ENCODE measurements at places on chromosomes 5 and 9.

DNA sequence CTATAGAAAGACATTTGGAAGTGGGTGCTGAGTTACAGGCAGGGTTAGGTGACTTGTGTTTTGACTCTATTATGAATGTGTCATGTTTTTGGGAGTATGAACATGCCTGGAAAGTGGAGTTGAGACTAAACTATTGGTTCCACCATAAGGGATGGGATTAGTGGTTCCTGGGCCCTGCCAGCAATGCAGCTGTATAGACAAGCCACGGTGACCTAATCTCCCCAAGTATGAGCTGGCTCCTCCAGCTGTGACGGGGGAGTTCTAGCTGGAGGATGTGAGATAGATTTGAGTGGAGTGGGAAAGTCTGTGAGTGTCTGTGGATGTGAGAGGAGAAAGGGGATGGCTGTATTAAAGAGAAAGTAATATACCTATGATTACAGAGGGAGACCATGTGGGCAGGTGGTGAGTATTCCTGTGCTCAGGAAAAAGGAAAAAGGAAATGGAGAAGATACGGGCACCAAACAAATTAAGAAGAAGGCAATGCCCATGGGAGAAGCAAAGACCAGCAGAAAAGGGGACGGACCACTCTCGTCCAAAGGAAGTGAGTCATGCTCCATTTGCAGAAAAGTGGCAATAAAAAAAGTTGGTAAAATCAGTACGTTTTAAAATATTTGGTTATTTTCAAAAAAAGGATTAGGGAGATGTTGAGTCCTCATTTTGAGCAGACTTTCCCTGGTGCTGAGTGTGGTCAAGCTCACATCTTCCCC, 48.3 kb upstream of the ICE1 start:
- no peak for DNase-seq

- no peak for DNase-seq
Measured at GRCh38 chr5:120162321-120162720, 301.8 kb upstream of the PRR16 start.

GRCh38 chr5:154487541-154487940, 9.5 kb upstream of the HAND1 start:
- no peak for DNase-seq

DNA sequence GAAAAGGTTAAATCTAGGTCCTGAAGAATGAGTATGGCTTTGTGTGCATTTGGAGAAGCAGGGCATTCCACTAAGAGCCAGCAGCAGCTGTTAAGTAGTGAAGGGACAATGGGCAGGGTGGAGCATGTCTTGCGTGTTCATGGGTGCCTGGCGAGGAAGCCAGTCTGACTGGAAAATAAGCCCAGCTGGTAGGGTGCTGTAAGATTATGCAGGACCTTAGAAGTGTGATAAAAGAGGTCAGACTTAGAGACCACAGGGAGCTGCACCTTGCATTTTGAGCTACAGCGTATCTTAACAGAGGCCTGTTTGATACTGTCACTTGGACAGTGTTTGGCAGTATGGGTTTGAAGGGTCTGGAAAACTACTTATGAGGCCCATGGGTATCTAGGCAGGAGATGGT, 131.7 kb upstream of the ELL2 start:
- DNase-seq, result no peak

DNA sequence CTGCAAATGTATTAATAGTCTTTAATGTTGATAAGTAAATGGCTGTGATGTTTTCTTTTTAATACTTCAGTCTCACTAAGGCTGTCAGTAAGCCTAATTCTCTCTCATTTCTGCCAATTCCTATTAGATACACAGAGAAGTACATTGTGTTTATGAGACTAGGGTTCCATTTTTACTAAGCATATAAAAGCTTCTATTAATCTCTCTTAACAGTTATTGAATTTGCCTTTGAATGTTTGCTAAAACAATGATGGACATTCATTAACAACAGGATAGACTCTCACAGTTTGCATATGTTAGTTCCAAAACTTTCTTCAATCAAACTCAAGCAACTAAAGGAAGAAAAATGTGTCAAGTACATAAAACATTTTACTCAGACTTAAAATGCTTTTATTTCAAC, 659.3 kb downstream of the TLE1 start:
- DNase-seq, result no peak

- no peak for DNase-seq
Measured at GRCh38 chr5:106085556-106085955, 1585.2 kb downstream of the EFNA5 start.

DNA sequence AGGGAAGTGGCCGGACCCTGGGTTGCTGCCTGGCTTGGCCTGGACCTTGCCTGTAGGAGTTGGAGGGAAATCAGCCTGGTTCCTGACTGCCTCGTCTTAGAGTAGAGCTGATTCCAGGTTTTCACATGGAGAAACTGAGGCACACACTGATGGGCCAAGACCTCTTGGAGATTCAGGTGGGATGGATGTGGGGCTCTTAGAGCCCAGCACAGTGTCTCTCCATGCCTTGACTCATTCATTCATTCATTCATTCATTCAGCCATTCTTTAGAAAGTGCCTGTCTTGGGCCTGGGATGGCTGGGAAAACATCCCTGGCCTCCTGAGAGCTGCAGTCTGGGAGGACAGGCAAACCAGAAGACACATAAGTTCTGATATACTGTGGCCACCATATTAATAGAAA, 2.2 kb downstream of the LRRC8A start:
- no peak for DNase-seq

DNA sequence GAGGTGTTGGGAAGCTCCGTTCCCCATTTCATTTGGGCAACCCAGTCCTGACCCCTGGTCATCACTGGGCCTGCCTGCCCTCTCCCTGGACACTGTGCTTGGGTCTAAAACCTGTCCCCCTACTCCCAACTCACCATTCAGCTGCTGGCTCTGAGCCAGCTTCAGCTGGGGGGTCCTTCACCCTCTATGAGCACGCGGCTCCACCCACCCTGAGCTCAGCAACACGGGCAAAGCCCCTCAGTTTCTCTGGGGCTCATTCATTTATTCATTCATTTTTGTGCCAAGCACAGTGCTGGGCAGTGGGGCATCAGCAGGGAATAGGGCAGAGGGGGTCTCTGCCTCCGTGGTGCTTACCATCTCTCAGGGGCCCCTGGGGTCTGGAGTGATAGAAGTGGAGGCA, 199.8 kb upstream of the MVB12B start:
- no peak for DNase-seq

GRCh38 chr9:135093911-135094584, 6.6 kb downstream of the OLFM1 start:
- DNase-seq, result no peak

GRCh38 chr5:126680191-126680817, 79.6 kb downstream of the PHAX start:
- DNase-seq, result no peak

DNA sequence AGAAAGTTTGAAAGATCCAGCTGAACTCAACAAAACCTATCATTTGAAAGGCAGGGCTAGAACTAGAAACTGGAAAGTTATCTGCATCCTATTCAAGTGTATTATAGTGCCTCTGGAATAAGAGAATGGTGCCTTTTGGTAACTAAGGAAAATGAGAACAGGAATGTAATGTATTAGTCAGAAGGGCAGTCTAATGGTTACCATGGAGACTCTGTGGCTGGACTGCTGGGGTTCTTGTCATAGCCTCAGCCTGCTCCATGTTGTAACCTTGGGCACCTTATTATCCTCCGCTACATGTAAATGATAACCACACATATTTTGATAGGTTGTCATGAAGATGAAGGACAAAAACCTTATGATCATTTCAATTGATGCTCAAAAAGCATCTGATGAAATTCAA, 24.6 kb upstream of the IFNB1 start:
- DNase-seq, result no peak

- DNase-seq, result no peak
Measured at GRCh38 chr9:14911046-14911445, 818 bp upstream of the FREM1 start.

- peak; percentile 67 for DNase-seq
Measured at GRCh38 chr5:179793468-179794139, at the start of gene LTC4S. Gene LTC4S, plus strand, starts transcription at chr5:179793986. Its CDS starts 95 bp downstream, at chr5:179794081.

GRCh38 chr5:63439537-63439936, 522.7 kb downstream of the HTR1A start:
- no peak for DNase-seq

DNA sequence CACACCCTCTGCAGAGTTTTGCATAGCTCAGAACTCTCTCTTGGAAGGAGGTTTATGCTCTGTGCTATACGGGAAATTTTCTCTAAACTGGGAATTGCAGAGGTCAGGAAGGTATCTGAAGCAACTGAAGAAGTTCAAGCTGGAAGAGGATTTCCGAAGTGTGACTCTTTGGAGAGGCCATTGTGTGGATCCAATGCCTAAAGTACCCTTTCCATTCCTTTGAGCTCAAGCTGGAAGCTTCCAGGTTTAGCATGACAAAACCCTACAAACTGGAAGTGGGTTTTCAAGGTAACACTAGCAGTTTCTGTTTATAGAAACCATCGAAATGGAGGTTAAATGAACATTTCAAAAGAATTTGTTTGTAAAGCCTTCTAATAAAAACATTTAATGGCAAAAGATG, 187.1 kb downstream of the CFAP90 start:
- no peak for DNase-seq

DNA sequence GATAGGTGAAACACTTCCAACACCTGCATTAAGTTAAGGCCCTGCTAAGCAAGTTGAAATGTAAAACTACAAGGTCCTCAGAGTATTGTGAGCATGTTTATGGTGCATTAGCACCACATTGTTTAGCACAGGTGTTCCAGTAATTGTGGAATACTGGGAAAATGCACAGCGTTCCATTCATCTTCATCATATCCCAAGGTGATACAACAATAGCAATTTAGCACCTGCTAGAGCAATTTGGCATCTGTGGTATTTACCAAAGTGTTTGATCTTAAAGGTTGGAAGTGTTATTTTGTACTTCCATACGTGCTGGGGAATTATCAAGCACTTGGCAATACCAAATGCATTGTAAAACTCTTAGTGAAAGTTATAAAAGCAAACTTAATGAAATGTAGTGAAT, 266.8 kb downstream of the CYLC2 start:
- no peak for DNase-seq

GRCh38 chr9:134293611-134294152, 32.6 kb upstream of the RXRA start:
- DNase-seq, result no peak

DNA sequence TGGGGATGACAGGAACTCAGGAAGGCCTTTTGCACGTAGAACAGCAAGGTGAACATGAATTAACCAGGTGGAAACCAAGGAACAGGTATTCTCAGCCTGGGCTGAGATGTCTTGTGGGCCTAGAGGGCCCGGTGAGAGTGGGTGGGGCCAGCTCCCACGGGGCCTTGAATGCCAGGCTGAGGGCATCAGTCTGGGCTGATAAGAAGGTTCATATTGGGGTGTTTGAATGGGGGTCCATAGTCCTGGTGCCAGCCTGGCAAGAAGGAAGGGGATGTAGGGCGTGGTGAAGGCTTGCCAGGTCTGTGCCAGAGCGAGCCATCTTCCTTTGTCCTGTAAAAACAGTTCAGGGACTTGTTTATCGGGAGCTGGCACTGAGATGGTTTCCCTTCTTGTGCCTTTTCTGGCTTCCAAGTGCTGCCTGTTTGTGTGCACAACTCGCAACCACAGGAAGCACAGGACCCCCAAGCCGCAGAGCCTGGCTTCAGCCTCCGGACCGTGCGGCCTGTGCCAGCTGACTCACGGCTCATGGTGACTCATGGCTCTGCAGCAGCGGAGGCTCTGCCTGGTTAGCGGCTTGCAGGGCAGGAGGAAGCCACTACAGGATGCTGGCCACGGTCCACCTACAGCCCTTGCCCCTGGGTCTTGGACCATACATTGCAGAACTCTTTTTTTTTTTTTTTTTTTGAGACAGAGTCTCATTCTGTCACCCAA, 2.4 kb downstream of the CARD19 start:
- peak; percentile 58 for DNase-seq

- DNase-seq, result no peak
Measured at GRCh38 chr5:40240111-40240510, 439.6 kb upstream of the PTGER4 start.

DNA sequence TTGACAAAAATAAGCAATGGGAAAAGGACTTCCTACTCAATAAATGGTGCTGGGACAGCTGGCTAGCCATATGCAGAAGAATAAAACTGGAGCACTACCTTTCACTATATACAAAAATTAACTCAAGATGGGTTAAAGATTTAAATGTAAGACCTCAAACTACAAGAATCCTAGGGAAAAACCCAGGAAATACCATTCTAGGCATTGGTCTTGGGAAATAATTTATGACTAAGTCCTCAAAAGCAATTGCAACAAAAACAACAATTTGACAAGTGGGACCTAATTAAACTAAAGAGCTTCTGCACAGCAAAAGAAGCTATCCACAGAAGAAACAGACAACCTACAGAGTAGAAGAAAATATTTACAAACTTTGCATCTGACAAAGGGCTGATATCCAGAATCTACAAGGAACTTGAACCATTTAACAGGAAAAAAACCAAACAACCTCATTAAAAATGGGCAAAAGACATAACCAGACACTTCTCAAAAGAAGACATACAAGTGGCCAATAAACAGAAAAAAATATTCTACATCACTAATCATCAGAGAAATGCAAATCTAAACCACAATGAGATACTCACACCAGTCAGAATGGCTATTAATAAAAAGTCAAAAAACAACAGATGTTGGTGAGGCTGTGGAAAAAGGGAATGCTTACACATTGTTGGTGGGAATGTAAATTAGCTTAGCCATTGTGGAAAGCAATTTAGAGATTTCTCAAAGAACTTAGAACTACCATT, 75.2 kb upstream of the CPEB4 start:
- no peak for DNase-seq

- no peak for DNase-seq
Measured at GRCh38 chr9:83649515-83649914, 26.6 kb downstream of the IDNK start.

- no peak for DNase-seq
Measured at GRCh38 chr9:116233160-116233530, 79.6 kb downstream of the PAPPA start.

GRCh38 chr5:91490316-91490715, 107.2 kb upstream of the ARRDC3 start:
- no peak for DNase-seq

- no peak for DNase-seq
Measured at GRCh38 chr5:116566251-116566650, 8.4 kb downstream of the SEMA6A start.

DNA sequence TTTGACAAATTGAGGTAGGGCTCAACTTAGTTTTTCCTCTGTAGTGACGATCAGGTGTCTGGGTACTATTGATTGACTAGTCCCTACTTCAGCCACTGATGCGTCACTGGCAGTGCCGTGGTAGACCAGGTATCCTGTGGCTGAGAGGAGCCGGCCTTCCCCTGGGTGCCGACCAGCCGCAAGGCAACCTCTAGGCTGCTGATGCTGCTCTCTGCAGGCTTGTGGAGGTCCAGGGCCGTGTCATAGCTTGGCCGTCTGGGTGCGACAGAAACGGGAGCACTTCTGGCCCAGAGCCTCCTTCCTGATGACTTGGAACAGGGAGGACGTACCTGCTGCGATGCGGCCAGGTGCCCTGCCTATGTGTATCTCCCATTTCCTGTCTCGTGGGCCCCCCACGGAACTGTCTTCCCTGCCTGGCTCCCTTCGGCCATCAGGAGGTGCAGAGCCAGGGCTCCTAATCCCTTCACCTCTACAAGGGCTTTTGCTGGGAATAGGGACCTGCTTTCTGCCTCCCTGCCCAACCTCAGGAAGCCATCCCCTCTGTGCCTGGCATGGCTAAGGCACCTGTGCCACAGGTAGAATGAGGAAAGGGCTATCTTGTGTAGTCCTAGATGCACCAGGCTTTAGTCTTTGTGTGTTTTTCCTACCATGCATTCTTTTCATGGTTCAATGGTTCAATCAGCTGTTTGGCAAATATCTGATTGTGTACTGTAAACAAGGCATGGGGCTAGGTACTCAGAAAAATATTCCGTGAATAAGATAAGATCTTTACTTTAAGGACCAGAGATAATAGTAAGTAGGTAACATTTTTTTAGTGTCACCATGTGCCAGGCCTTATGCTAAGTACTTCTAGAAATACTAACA, 44.6 kb downstream of the MVB12B start:
- no peak for DNase-seq

- no peak for DNase-seq
Measured at GRCh38 chr5:122404018-122404417, 92.0 kb downstream of the SNCAIP start.
